Smooth muscle cell of the coronary artery (primary cell): ENCODE measurements at places on chromosomes 5 and 9. TPM values are rescaled to one million over a fixed set of nuclear protein-coding genes. Genes with fewer than 3 reads are reported as not detected.

Gene LHX3
- not detected in 2 replicates for total RNA-seq

Gene MRPS30
- total RNA-seq = 40.0 and 53.1 TPM in 2 replicates

Gene PCDHB10
- 0.59 and 0.68 TPM in 2 replicates for total RNA-seq

Gene FSD1L
- total RNA-seq = 1.8 and 4.1 TPM in 2 replicates

Gene WNT8A
- total RNA-seq = not detected in 2 replicates

Gene PCDHGA11
- 4.7 and 7.1 TPM in 2 replicates for total RNA-seq

Gene CAMK4
- 0.70 and 1.7 TPM in 2 replicates for total RNA-seq

Gene PCSK1
- under 0.01 and 1.6 TPM in 2 replicates for total RNA-seq

Gene SLC28A3
- 0.47 and 0.60 TPM in 2 replicates for total RNA-seq

Gene C7
- 15.8 and 132 TPM in 2 replicates for total RNA-seq

Gene PMPCA
- total RNA-seq = 29.3 and 46.5 TPM in 2 replicates

Gene SMIM33
- not detected in 2 replicates for total RNA-seq

Gene SHOC1
- total RNA-seq = not detected in 2 replicates

Gene SELENOP
- total RNA-seq = 2.6 and 159 TPM in 2 replicates
